Anterior cingulate cortex (tissue), 58 donors: ENCODE measurements at places on chromosomes 7 and 10.

- no peak for DNase-seq
These were observed 14.1 kb downstream of the MICU1 start for GRCh38 chr10:72611783-72612182.

DNA sequence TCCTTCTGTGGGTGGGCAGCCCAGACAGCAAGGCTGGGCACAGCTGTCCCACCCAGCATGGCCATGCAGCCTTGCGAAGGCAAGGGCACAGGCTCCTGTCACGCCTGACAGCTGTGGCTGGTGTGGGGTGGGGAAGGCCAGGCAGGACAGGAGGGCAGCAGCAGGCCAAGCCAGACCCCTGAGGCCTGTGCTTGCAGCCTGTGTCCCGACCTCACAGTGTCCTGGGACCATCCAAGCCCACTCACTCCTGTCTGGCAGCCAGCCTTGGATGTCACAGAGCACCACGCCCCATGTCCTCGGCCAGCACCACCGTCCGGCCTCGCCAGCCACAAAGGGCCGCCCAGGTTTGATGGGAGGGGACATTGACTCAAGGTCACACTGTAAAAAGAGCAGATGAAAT is 85.5 kb upstream of the LRRC4 start:
- no peak for DNase-seq

GRCh38 chr10:71825217-71825616 is 25.8 kb downstream of the PSAP start:
- no peak for DNase-seq

- no peak for DNase-seq
These were observed 67.1 kb upstream of the NPVF start for GRCh38 chr7:25295387-25295786.

- DNase-seq = no peak
These were observed 132.2 kb upstream of the CAV2 start for GRCh38 chr7:116367171-116367813.

DNA sequence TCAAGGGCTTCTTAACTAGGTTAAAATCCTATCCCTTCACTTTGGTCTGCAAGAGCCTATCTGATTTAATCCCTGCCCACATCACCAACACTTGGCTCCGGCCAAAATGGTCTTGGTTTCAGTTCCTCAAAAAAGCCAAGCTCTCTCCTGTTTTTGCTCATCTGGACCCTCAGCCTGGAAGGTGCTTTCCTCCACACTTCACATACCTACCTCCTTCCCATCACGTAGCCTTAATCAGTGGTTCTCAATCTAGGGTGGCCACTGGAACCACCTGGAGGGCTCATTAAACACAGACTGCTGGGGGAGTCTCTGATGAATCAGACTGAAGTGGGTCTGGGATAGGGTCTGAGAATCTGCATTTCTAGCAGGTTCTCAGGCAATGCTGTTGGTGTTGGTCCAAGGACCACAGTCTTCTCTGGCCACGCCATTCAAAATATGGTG is 227.0 kb upstream of the AOAH start:
- DNase-seq = no peak

- no peak for DNase-seq
These were observed 26.9 kb downstream of the DNAJB9 start for GRCh38 chr7:108596560-108596959.

DNA sequence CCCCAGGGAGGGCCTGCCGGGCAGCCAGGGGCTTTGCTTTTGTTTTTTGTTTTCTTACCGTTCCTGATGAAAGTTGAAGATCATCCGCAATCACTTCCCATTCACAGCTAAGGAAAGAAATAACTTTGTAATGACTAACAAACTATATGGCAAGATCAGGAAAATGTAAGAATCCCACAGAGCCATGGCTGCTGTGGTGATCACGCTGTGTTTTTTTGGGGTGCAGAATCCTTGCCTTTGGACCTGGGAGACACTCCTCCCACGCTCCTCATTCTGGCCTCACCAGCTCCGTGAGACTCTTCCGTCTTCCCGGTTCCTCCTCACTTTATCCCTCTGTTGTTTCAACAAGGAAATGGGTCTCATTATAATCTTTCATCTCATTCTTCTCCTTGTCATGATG is 443.0 kb upstream of the MGMT start:
- DNase-seq = no peak

DNA sequence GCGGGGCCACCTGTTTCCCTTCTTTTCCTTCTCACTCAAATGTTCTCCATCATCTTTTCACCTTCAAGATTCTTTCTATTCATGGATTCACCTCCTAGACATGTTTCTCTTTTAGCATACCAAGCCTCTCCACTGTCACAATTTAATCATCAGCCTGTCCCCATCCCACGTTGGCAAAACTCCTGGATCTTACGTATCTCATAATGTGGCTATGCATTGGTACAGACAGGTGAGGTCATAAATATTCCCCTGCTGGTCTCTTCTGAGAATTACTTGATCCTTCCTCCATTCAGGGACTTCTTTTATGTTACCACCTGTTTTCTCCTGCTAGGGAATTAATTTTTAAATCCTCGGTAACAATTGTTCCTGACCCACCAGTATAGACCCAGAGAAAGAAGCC is 262.6 kb upstream of the NEBL start:
- DNase-seq = no peak

DNA sequence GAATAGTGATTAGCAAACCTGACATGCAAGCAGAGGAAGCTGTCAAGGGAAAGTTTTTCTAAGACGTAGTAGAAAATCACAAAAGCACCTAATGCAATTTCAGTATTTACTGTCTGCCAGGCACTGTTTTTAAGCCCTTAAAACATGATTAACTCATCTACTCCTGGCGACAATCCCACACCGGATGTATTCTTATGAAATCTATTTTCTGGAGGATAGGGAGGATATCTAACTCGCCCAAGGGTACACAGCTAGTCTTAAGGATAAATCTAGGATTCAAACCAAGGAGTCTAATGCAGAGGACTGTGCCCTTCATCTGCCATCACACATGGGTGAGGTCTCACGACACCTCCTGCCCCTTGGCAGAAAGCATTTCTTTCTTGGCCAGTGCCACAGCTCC is 47.8 kb upstream of the FIGNL1 start:
- DNase-seq = no peak

GRCh38 chr10:45502458-45502857 is 128.4 kb downstream of the ALOX5 start:
- no peak for DNase-seq

DNA sequence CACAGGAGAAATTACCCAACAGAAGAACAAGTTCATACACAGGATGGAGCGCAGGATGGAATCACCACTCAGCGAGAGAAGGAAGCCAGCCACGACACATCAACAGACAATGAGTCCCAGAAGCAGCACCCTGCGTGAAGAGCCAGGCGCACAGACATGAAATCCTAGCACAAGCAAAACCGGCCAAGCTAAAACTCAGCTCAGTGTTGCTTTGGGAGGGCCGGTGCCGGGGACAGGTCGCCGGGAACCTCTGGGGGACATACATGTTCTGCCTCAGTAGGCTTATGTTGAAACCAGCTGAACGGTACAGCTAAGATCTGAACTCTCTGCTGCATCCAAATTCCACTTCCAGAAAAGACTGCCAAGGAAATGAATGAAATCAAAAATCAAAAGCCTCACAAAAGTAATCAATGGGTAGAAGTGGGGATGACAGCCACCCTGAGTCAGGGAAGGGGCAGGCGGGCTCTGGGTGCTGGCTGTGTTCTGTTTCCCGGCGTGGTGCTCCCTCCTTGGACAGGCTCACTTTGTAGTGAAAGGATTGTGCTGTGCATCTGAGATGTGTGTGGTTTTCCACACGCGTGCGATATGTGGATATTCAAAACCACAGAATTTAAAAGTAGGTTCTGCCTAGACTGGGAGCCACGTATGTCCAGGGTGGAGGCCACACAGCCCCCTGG is 114.7 kb downstream of the PDGFA start:
- DNase-seq = no peak

DNA sequence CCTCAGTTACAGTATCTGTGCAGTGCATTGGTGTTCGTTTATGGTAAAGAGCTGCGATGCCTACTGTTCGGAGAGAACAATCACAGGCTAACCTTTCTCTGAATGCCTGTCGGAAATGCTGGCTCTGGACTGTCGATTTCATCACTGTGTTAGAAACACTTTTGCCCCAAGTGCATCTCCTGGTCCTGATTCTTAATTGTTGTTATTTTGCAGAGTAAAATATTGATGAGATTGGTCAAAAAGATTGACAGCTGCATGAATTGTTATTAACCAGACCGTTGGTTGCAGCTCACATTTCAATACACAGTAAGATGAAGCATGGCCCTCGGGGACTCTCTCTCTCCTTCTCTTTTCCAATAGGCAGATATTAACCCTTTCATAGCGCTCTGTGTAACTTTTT is 557.4 kb upstream of the ADARB2 start:
- no peak for DNase-seq

GRCh38 chr10:34826221-34826620 is 11.1 kb upstream of the PARD3 start:
- DNase-seq = no peak

- DNase-seq = no peak
These were observed 63.7 kb upstream of the OPALIN start for GRCh38 chr10:96422525-96422924.

- DNase-seq = no peak
These were observed 52.8 kb downstream of the CFAP46 start for GRCh38 chr10:132889556-132889955.

DNA sequence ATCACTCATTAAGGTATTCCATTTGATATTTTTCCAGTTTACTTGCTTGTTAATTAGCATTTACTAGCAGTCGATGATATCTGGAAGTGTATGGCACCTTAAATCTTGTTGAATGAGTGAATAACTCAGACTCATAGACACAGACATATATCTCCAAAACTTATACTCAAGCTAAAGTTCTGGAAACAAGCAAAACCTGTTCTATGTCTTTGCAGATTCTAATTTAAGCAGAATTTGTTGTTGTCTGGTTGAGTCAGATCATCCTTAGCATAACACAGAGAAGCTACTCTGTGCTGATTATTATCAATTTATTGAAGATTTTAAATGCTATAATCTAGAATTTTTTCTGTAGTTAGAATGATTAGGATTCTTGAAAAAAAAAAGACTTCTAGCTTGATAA is 296.2 kb downstream of the MDFIC start:
- DNase-seq = no peak

GRCh38 chr7:17620566-17620965 is 319.7 kb downstream of the SNX13 start:
- no peak for DNase-seq
